LHCN-M2 (cell line): ENCODE measurements at places on chromosomes 11 and 22.
A peak's percentile ranks its signal among the peaks of the same experiment; 100 is the strongest.

GRCh38 chr11:58003036-58003435, 20.6 kb upstream of the OR9Q1 start:
- DNase-seq: no peak

DNA sequence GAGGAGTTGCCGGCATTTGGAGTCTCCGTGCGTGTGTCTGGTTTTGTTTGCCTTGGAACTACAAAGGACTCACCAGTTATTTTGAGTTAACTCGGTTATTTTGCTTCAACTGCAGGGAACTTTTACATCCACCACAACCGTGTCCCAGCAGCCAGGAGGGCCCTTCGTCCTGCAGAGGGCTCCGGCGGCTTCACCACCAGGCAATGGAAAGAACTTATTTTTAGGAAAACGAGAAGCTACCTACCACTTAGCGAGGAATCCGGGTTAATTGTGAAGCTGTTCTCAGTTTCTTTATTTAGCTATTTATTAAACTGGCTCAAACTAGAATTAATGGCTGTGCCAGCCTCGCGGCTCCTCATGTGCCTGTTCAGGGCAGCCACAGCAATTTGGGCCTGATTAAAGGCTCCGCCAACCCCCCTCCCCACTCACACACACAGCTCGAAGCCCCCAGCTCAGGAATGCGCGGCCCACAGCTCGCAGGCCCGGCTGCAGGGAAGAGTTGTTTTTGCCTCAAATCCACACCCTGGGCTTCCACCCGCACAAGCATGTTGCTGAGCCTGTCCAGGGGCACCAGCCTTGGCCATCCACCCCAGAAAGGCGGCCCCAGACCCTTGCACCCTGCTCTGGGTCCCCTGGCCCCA, 55.9 kb upstream of the FGF3 start:
- DNase-seq: no peak

DNA sequence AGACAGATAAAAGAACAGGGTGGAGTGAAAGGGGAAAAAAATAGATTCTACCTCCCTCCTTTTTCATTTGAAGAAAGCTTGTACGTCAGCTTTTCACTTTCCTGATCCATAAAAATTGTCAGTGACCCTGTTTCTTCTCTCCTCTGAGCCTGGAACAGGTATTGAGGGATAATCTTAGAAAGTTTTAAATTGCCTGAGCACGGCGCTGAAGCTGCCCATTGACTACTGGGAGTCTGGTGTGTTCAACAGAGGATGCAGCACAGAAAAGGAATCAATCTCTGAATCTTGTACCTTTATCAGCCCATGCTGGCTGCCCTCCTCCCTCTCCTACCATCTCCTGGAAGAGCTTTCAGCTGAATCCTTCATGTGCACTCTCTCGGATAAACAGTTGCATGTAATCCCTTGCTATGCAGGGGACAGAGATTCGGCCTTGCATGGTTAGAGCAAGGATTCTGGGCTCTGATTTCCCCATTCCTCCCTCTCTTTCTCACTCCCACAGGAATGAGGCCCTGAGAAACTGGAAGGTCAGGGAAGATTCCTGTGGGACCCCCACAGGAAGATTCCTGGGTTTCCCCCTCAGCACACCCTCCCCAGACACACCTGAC, 162.4 kb upstream of the SYN3 start:
- no peak for DNase-seq

GRCh38 chr11:105705786-105706530, 96.1 kb downstream of the GRIA4 start:
- DNase-seq: no peak

DNA sequence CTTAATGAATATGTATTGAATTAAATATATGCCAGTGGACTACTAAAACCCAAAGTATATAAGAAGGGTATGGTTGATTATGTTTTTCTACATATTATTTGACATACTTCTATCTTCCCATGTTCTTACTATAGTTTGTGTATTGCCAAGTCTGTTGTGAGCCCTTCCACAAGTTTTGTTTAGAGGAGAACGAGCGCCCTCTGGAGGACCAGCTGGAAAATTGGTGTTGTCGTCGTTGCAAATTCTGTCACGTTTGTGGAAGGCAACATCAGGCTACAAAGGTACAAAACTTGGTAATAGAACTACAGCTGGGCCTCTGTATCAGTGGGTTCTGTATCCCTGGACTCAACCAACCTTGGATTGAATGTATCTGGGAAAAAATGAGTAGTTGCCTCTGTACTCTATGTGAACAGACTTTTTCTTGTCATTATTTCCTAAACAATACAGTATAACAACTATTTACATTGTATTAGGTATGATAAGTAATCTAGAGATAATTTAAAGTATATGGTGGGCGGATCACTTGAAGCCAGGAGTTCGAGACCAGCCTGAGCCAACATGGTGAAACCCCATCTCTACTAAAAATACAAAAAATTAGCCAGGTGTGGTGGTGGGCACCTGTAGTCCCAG, 38.7 kb upstream of the TTC36 start:
- DNase-seq: peak; percentile 69

GRCh38 chr11:130692220-130692619, 224.1 kb downstream of the SNX19 start:
- no peak for DNase-seq

GRCh38 chr11:116853461-116854073, 16.1 kb upstream of the APOA1 start:
- peak; percentile 97 for DNase-seq

DNA sequence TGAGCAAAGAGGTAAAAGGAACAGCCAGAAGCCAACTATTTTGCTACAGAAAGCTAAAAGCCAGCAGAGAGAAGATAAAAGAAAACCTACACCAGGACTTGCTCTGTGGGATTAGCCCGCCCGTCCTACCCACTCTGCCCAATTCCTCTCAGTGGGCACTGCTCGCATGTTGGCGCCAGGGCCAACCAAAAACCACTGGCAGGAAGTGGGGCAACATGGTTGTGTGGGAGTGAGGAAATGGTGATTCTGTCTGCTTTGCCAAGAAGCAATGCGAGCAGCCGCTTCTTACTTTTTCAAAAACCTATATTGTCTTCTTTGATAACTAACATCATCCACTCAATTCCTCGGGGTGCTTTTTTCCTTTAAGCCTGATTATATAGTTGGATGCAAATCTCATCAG, 14.2 kb upstream of the APOA1 start:
- DNase-seq: no peak

GRCh38 chr22:44532552-44532951, 34.5 kb upstream of the RTL6 start:
- no peak for DNase-seq

- DNase-seq: no peak
Observed at GRCh38 chr22:25540908-25541660, 23.4 kb upstream of the GRK3 start.

DNA sequence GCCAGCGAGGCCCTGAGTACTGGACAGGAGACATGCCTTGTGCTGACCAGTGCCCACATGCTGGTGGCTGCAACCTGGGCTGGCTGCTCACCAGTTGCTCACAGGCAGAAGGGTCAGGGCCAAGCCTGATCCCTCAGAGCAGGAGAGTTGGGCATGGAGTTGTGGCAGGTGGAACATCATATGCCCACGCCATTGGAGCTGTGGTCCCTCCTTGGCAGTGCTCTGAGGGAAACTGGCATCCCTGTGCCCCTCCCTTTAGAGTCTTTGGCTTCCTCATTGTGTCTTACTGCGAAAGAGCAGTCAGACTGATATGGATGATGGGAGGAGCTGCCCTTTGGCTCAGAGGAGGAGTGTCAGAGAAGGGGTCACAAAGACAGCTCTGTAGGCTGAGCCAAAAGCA, 3.1 kb upstream of the MYEOV start:
- DNase-seq: no peak
